Colonic mucosa (tissue), 4 donors: ENCODE measurements at places on chromosomes 5 and 9. TPM values are rescaled to one million over a fixed set of nuclear protein-coding genes. Genes with fewer than 3 reads are reported as not detected.

GRCh38 chr9:31824860-31825259 is 559.6 kb upstream of the ACO1 start:
- no peak for DNase-seq
- no peaks in the 10 kb centered on the region for H3K27me3 ChIP-seq
- no peak overlapping the region for H3K27ac ChIP-seq

DNA sequence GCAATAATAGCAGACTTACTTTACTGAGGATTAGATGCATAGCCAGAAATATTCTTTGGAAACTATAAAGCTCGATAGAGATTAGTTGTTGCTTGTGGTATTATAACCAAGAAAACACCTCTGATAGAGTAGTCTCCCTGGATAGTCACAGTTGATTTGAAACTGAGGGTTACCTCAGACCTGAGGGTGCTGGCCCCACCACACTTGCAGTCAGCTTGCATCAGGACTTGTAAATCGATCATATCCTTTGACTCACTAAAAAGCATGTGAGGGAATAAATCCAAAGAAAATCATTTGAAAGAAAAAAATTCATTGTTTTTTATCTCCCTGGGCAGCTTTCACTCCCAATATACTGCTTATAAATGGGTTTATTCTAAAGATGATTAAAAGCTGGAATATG is 39.4 kb downstream of the GALNT12 start:
- no peaks in the 10 kb centered on the region for H3K36me3 ChIP-seq
- no peak for DNase-seq
- no peaks in the 10 kb centered on the region for H3K4me1 ChIP-seq
- H3K4me3 ChIP-seq, result no peak overlapping the region
- no peaks in the 10 kb centered on the region for H3K27me3 ChIP-seq

DNA sequence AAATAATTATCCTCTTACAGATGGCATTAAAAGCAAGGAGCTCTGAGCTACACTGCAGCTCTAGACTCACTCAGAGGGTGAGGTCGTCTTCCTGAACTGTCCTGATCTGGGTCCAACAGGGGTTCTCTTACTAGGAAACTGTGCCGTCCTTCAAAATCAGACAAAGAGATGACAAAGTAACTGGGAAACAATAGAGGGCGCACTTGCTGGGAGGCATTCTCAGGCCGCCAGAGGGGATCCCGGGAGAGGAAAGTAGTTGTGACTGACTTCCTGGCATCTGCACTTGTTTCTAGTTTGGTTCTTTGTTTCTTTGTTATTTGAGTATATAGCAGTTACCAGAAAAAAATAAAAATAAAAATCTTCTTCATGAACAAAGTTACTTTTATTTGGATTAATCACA is 142.9 kb upstream of the MSX2 start:
- H3K27ac ChIP-seq, result no peak overlapping the region
- H3K4me3 ChIP-seq, result no peak overlapping the region
- no peaks in the 10 kb centered on the region for H3K4me1 ChIP-seq
- H3K36me3 ChIP-seq, result no peaks in the 10 kb centered on the region

The PTGES gene
- 2.6 TPM for total RNA-seq

- no peaks in the 10 kb centered on the region for H3K36me3 ChIP-seq
- H3K4me3 ChIP-seq, result no peak overlapping the region
- no peak overlapping the region for H3K27ac ChIP-seq
- peaks cover 5% of the 10 kb centered on the region for H3K27me3 ChIP-seq
- DNase-seq, result no peak
Observed at GRCh38 chr9:135712613-135713295, 10.8 kb downstream of the KCNT1 start.

DNA sequence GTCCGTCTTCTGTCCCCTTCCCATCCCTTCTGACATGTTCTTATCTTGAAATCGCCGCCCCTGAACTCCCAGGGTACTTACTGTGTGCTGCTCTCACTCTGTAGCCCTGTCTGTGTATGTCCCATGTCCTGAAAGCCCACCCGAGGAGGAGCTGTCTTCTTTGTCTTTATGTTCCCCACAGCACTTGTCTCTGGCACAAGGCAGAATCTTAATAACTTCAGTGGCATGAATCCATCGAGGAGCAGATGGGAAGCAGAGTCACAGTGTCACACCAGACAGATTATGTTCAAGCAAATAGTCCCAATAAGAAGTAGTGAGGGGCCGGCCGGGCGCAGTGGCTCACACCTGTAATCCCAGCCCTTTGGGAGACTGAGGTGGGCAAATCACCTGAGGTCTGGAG is 29.7 kb upstream of the LTC4S start:
- H3K27me3 ChIP-seq, result no peaks in the 10 kb centered on the region
- no peak overlapping the region for H3K27ac ChIP-seq
- DNase-seq, result no peak
- H3K4me1 ChIP-seq, result peaks cover 15% of the 10 kb centered on the region

- H3K4me1 ChIP-seq, result no peaks in the 10 kb centered on the region
- no peaks in the 10 kb centered on the region for H3K36me3 ChIP-seq
- DNase-seq, result no peak
Observed at GRCh38 chr9:127650518-127650917, 38.4 kb downstream of the STXBP1 start.

GRCh38 chr5:138952962-138953361 is 77.8 kb upstream of the LRRTM2 start:
- H3K27ac ChIP-seq, result no peak overlapping the region
- no peak overlapping the region for H3K4me3 ChIP-seq
- H3K36me3 ChIP-seq, result no peaks in the 10 kb centered on the region
- H3K4me1 ChIP-seq, result peaks cover 11% of the 10 kb centered on the region
- no peaks in the 10 kb centered on the region for H3K27me3 ChIP-seq

GRCh38 chr5:61827445-61827975 is 478.5 kb upstream of the KIF2A start:
- H3K36me3 ChIP-seq, result no peaks in the 10 kb centered on the region
- no peak overlapping the region for H3K27ac ChIP-seq
- H3K4me1 ChIP-seq, result no peaks in the 10 kb centered on the region
- H3K27me3 ChIP-seq, result no peaks in the 10 kb centered on the region

DNA sequence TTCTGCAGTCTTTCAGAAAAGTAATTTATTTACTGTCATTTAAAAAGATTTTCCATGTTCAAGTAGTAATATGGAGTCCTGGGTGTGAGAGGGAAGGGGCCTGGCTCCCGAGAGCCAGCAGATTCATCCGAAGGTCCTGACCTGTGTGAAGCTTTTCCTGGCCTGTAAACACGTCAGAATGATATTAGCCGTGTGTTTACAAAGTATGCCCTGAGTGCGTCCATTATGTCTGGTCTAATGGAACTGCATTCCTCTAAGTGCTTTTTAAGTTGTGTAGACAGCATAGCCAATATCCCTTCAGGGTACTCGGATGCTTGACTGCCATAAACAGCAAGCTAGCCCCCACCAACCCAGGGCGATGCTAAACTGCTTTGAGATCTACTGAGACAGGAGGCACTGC is 495.2 kb downstream of the AGTPBP1 start:
- no peaks in the 10 kb centered on the region for H3K36me3 ChIP-seq
- no peaks in the 10 kb centered on the region for H3K4me1 ChIP-seq
- H3K27ac ChIP-seq, result no peak overlapping the region
- H3K4me3 ChIP-seq, result no peak overlapping the region
- no peak for DNase-seq
- H3K27me3 ChIP-seq, result no peaks in the 10 kb centered on the region

- H3K36me3 ChIP-seq, result no peaks in the 10 kb centered on the region
- peak overlapping the region; percentile 62 for H3K27ac ChIP-seq
- no peak overlapping the region for H3K4me3 ChIP-seq
Observed at GRCh38 chr9:72577212-72577753, 55.9 kb downstream of the TMC1 start.

The RLN2 gene
- 0.48 TPM for total RNA-seq

GRCh38 chr9:132551556-132551955 is 30.9 kb upstream of the BARHL1 start:
- H3K4me3 ChIP-seq, result no peak overlapping the region
- no peaks in the 10 kb centered on the region for H3K4me1 ChIP-seq
- no peak overlapping the region for H3K27ac ChIP-seq
- no peaks in the 10 kb centered on the region for H3K36me3 ChIP-seq

DNA sequence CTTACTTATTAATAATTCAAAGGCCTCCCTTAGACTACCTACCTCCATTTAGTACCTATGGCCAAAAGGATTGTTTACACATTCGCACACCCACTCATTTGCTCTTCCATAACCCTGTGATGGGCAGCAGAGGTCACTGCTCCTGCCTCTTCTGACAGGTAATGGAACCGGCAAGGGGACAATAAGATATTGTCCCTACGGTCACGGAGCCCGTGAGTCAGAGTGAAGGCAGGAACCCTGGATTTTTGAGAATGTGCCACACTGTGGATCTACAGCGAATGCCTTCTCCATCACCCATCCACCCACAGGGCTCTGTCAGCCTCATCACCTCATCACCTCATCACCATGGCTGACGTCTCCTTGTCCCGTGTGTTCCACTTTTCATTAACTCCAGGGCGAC is 132.3 kb downstream of the MYO10 start:
- no peaks in the 10 kb centered on the region for H3K27me3 ChIP-seq
- H3K4me3 ChIP-seq, result no peak overlapping the region
- H3K27ac ChIP-seq, result no peak overlapping the region
- H3K36me3 ChIP-seq, result no peaks in the 10 kb centered on the region
- H3K4me1 ChIP-seq, result no peaks in the 10 kb centered on the region
- no peak for DNase-seq

DNA sequence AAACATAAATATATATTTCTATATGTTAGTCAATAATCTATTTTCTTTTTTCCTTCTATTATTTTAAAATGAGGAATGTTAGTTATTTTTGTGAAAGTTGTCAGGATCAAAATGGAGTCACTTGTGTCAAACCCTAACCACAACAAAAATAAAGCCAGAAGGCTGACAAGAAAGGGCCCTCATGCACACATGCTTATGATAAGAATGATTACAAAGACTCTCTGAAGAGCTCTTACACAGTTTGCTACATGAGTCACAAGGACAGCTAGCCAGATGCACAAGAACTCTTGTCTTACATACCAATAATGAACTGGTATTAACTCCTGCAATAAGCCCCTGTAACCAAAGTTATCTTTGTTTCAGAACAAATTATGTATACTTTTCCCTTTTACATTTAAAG is 64.7 kb downstream of the GGTA1 start:
- no peak overlapping the region for H3K27ac ChIP-seq
- no peak for DNase-seq
- H3K27me3 ChIP-seq, result no peaks in the 10 kb centered on the region
- H3K4me1 ChIP-seq, result no peaks in the 10 kb centered on the region

The ARSI gene
- 0.69 TPM for total RNA-seq

GRCh38 chr5:178546675-178547033 is 43.5 kb downstream of the COL23A1 start:
- DNase-seq, result no peak
- no peak overlapping the region for H3K4me3 ChIP-seq
- H3K4me1 ChIP-seq, result no peaks in the 10 kb centered on the region
- H3K36me3 ChIP-seq, result no peaks in the 10 kb centered on the region
- no peak overlapping the region for H3K27ac ChIP-seq

The PLAC8L1 gene
- not detected for total RNA-seq

DNA sequence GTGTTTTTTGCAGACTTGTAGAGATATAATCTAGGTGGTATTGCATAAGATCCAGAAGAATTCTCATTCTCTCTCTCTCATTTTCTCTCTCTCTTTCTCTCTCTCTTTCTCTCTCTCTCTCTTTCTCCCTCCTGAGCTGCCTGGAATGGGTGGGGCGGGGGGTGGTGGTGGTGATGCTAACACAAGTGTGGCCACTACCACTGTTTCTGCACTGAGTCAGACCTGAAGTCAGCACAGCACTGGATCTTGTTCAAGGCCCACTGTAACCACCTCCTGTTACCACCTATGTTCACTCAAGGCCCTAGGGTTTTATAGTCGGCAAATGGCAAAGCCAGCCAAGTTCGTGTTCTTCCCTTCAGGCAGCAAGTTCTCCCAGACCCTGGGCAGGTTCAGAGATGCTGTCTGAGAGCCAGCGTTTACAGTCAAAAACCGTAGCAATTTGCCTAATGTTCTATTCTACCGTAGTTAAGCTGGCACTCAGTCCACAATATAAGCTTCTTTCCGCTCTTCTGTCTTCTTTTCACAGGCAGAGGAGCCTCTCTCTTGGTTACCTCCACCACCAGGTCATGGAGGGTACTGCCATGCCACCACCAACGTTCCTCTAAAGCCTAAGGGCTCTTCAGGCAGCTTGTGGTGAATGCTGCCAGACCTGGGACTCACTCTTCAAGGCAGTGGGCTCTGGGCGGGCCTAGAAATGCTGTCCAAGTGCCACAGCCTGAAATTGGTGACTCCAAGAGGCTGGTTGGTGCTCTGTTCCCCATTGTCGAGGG is 235.7 kb upstream of the PRR16 start:
- no peaks in the 10 kb centered on the region for H3K4me1 ChIP-seq
- H3K27me3 ChIP-seq, result no peaks in the 10 kb centered on the region
- no peak overlapping the region for H3K27ac ChIP-seq

The DMRT3 gene
- not detected for total RNA-seq

The ANKRD18A gene
- total RNA-seq, result 9.9 TPM

DNA sequence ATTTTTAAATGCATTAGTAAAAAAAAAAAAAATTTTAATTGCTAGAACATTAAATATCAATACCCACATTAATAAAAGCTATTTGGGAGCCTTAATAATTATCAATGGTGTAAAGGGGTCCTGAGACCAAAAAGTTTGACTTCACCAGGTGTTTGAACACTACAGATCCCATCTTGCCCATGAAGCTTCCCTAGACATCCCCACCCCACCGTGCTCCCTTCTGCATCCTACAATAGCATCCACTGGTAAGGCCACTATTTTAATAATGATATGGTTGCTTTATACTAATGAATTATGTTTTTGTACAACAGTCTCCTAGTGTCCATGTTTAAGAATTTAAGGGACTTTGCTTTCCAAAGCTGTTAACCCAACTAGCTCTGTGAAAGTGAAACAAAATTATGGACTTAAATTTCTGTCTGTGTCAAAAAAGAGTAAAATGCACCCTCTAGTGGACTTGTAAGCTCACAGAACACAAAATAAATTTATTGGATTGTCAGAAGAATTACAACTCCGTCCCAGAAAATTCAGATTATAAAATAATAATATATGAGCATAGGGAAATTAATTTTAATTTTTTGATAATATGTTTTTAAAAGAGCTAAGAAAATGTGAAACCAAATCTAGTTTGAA is 76.0 kb downstream of the ARL15 start:
- DNase-seq, result no peak
- H3K27me3 ChIP-seq, result no peaks in the 10 kb centered on the region
- no peaks in the 10 kb centered on the region for H3K4me1 ChIP-seq
- H3K36me3 ChIP-seq, result no peaks in the 10 kb centered on the region

The GMCL2 gene
- total RNA-seq, result not detected

The STK10 gene
- 16.1 TPM for total RNA-seq

The PCA3 gene
- total RNA-seq, result not detected
